AG04449 (cell line): ENCODE measurements at places on chromosomes 3 and 15.

- DNase-seq: no peak
Observed at GRCh38 chr3:172608575-172608974, 85.3 kb upstream of the TNFSF10 start.

- DNase-seq: no peak
Observed at GRCh38 chr3:126083511-126083912, 412 bp downstream of the SLC41A3 start.

DNA sequence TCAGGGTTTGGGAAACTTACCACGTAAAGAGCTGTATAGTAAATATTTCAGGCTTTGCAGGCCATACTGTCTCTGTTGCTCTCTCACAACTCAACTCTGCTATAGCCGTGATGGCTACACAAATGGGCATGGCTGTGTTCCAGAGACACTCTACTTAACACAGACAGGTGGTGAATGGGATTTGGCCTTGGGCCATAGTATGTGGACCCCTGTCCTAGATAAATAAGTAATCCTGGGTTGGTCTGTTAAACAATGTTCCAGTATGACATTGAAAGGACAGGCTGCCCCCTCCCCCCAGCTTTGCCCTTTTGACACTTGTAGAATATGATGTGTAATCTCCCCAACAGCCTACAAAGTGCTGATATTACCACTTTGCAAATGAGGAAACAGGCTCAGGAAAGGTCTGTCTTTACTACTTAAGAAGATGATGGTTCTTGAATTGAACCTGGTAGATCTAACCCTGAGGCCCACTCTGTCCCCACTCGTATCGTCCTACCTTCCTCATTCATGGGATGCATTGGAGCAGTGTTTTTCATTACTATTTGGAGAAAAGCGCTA is 38.4 kb downstream of the SLCO3A1 start:
- no peak for DNase-seq

GRCh38 chr3:24490151-24490550 is 4.5 kb downstream of the THRB start:
- no peak for DNase-seq

- DNase-seq: no peak
Observed at GRCh38 chr15:52291204-52291603, 4.4 kb downstream of the MYO5C start.

GRCh38 chr3:106423321-106424225 is 554.8 kb upstream of the CBLB start:
- DNase-seq: no peak

DNA sequence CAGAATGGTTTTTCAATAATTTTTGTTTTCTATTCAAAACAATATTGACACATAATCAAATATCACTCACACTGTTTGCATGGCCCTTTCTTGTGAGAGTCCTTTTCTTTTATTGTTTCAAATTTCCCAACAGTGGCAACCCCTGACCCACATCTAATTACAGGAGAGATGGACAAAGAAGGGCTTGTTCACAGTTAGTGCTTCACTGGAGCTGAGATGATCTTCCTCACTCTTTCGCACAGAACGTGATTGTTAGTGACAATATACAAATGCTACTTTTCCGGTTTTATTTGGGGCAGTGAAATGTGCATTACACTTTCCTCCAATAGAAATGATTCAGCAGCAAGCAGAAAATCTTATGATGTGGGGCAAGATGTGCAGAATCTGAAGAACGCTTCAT is 38.6 kb upstream of the TTC14 start:
- DNase-seq: no peak

DNA sequence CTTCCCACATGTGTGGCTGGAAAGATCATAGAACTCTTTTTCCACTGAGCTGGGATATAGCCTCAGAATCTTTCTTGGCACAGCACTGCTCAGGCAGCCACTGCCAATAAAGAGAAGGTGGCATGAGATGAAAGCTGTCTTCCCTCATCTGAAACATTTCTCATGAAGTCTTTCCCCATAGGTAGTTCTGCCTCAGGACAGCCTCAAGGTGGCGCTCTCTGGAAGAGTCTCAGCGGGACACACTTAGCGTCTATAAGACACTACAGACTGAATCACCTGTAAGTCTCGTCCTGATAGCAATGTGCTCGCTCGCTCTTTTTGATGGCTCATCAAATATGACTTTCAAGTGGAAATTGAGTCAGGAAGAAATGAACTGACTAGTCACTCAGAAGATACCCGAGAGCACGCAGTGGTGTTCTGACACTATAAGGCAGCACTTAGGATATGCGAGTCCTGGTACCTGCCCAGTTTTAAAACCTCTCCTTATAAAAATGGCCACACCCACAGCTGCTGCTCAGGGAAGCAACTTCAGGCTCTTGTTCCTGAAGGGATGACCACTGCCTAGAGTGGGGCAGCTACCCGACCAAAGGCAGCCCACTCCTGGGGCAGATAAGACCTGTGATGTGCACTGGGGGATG is 269.5 kb downstream of the SUCLG2 start:
- no peak for DNase-seq

DNA sequence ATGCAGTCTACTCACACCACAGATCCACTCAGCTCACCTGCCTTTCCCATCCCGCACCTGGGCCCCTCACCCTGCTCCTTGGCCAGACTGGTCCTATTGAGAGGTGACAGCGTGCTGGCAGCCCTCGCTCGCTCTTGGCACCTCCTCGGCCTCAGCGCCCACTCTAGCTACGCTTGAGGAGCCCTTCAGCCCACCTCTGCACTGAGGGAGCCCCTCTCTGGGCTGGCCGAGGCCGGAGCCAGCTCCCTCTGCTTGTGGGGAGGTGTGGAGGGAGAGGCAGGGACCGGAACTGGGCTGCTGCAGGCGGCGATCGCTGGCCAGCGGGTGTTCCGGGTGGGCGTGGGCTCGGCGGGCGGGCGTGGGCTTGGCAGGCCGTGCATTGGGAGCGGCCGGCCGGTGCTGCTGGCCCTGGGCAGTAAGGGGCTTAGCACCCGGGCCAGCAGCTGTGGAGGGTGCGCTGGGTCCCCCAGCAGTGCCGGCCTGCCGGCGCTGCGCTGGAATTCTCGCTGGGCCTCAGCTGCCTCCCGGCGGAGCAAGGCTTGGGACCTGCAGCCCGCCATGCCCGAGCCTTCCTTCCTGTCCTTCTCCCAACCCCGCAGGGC is 45.5 kb upstream of the USP3 start:
- no peak for DNase-seq

DNA sequence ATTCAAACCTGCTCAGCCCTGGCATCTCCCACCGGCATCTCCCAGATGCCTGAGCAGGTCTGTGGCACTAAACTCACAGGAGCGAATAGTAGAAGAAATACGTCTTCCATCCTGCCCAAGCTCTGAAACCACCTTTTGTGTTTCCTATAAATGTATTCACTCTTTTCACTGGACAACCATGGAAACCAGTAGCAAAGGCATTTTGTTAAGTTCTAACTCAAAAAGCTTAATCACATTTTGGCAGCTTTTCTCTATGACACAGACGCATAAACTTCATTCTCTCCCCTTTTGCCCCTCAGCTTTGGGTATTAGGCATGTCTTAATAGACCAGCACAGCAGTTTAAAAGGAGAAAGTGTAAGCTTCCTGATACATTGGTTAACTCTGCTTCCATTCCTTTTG is 24.5 kb upstream of the ARNT2 start:
- DNase-seq: no peak

GRCh38 chr3:56086355-56086754 is 381.9 kb downstream of the ERC2 start:
- DNase-seq: no peak

DNA sequence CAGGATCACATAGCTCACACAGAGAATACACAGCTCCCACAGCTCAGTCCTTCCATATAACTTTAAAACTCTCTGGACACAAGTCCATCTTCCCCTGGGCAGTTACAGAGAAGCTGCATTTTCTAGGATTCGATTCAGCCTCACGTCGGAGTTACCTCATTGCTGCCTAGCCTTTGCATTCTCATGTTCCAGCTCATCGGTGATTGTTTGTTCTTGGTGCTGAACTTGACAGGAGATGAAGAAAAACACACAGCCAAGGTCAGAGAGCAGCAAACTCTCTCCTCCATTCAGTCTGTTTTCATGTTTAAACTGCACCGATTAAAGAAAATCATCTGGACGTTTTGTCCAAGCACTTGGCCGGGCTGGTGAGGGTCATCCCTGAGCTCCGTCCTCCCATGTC is 375.5 kb upstream of the CFAP20DC start:
- no peak for DNase-seq

DNA sequence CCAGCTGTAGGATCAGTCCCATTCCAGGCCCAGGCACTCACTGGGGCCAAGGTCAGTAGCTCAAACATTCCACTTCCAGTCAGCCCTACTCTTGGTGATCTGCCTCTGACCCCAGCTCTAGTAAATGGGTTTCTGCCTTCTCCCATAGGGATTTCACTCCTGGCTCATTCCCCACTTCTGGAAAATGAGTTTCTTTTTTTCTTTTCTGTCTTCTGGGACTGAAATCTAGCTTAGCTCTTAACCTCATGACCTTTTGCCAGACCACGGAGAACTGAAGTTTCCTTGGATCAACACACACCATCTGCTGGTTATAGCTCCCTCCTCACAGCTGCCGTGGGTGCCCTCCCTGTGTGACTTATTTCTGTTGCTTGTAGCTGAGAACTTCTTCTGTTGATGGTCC is 21.3 kb downstream of the MME start:
- no peak for DNase-seq

GRCh38 chr3:103184772-103185171 is 750.0 kb downstream of the ZPLD1 start:
- DNase-seq: no peak

- DNase-seq: no peak
Observed at GRCh38 chr3:55647063-55647462, 160.0 kb upstream of the WNT5A start.

DNA sequence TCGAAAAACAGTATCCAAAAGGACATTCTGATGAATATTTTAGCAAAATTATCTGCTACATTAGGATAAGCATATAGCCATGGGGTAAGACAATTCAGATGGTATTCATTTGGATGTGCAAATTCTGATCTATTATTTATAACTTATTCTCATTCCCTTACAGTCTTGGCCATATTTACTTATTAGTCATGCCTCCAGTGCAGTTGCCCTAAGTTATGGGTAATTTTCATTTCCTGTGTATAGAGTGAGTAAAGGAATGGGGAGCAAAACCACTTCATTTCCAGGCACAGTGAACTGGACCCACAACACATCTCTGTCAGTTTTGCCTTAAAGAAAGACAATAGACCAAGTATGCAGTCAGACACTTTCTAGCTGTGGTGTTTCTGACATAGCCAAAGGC is 134.3 kb downstream of the POLQ start:
- DNase-seq: no peak

DNA sequence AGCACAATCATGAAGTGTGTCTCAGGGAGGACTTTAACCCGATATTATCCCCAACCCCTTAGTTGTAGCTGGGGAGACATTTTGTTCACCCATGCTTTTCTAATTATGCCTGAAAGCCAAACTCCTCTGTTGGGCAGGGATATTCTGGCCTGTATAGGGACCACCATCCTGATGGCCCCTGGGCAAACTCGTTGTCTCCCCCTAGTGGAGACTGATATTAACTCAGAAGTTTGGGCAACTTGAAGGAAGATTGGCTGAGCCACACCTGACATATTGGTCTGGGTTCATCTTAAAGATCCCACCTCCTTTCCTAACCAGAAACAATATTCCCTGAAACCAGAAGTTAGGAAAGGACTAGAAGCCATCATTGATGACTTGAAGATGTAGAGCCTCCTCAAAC is 42.3 kb downstream of the TM4SF18 start:
- DNase-seq: no peak

DNA sequence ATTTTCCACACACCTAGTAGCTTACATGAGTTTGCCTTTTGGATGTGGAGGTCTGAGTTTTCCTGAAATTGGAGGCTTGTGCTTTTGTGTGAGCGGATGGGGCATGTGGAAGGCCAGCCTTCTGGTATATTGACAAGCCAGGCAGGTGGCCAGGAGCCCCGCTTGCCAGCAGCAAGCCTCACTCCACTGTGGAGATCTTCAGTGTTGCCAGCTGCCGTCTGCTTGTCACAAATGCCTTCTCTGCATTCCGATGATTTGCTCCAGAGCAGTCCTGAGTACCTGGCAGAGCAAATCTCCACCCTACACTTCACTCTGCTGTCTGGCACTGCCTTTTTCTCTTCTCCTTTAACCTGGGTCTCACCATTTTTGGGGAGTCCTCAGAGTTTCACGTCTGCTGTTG is 29.1 kb upstream of the CHST2 start:
- no peak for DNase-seq

GRCh38 chr3:38120693-38121450 is 16.1 kb downstream of the ACAA1 start:
- no peak for DNase-seq

- no peak for DNase-seq
Observed at GRCh38 chr3:179615458-179616173, 11.0 kb downstream of the NDUFB5 start.

DNA sequence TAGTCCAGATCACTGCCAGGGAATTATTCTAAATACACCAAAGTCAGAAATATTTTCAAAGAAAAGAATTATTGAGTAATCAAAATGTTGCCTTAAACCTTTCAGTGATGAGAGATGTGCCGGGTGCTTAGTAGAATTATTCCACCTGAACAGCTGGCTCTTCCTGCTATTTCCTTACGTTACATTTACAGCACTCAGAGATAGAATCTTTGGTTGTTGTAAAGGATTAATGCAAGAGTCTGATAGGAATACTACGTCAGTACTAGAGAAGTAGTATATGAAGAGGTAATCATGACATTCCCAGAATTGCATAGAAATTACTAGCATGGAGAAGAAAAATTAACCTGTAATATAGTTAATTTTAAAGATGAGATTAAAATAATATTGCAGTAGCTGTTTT is 50.9 kb upstream of the ZDHHC23 start:
- DNase-seq: no peak

DNA sequence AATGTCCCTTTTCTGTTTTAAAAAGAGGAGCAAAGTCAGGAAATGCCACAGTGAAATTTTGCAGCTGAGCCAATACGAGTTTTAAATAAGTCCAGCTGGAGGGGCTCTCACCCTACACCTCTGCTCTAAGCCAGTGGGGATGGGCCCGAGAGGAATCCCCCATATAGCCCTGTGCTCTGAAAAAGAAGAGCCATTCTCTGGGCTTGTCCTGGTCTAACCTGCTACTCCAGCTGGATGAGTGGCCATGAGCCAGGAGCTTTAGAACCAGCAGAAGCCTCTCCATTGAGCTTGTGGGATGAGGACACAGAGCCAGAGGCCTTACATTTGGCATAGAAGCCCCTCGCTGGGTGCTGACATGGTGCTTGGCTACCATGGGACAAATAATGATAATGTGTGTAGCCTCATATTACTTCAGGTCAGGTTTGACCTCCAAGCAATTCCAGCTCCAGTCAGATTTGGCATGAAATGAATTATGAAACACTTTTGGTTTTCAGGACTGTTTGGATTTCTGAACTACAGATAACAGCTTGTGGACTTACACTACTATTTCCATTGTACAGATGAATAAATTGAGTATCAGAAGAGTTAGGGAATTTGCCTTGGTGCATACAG is 172.4 kb downstream of the CHST2 start:
- no peak for DNase-seq

- no peak for DNase-seq
Observed at GRCh38 chr3:97952872-97953271, 19.4 kb downstream of the RIOX2 start.

DNA sequence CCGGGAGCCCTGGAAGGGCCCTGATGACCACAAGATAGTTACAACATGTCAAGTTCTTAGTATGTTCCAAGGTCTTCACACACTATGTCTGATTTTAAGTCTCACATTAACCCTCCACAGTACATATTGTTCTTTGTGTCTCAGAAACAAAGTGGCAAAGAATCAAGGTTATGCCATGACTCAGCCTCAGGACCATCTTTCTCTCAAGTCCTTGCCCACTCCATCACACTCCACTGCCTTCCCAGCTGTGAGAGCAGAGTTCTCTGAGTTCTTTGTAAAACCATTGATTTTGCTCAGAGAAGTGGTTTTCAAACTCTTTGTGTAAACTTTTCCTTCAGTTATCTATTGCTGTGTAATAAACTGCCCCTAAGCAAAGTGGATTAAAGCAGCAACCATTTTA is 67.9 kb upstream of the C3orf80 start:
- no peak for DNase-seq
